ENCODE measurements at places on chromosomes 2 and 18.

- DNase-seq = no peak
Measured at GRCh38 chr2:189683348-189683747, 8.9 kb downstream of the ANKAR start.

GRCh38 chr2:24856791-24857211 lies 63.2 kb downstream of the ADCY3 start:
- DNase-seq = no peak

DNA sequence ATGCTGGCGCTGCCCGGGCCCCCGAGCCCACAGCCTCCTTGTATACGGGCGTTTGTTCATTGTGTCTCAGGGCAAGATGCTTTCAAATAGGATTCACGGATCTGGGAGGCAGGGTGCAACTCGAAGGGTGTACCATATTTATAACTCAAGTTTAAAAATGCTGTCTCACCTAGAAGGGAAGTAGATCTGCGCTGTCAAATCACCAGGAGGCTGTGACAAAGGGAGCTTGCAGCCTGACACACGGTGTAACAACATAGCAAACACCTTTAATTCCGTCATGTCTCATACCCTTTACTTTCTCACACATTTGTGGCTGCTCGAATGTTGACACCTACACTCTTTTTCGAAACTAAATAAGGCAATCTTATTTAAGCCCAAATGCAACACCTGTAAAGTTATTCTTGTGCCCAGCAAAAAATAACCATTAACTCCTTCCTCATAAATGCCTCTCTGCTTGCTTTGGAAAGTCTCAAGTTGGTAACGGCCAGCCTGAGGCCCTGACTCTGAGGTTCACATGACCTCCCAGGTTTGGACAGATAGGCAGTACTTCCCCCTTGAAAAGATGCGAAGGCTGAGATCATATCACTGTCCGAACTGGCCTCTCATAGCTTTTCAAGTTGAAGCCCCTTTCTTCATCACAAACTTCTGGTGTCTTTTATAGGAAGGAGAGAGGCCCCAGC lies 11.6 kb downstream of the ZEB2 start:
- DNase-seq = no peak

DNA sequence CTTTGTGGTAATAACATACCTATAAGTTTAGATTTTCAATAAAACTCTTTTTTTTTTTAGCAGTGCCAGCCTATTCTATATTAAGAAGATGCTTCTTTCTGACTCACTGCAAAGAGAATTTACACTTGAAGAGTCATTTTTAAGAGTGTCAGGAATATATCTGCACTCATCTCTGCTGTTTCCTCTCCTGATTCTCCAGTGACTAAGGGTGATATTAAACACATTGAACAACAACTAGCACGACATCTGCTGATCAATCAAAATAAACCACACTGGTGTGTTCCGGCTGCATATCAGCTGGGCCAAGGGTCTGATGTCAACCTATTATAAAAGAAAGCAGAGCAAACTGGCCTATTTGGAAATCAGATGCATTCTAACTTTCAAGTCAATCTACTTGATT lies 15.0 kb downstream of the RAB27B start:
- DNase-seq = no peak

DNA sequence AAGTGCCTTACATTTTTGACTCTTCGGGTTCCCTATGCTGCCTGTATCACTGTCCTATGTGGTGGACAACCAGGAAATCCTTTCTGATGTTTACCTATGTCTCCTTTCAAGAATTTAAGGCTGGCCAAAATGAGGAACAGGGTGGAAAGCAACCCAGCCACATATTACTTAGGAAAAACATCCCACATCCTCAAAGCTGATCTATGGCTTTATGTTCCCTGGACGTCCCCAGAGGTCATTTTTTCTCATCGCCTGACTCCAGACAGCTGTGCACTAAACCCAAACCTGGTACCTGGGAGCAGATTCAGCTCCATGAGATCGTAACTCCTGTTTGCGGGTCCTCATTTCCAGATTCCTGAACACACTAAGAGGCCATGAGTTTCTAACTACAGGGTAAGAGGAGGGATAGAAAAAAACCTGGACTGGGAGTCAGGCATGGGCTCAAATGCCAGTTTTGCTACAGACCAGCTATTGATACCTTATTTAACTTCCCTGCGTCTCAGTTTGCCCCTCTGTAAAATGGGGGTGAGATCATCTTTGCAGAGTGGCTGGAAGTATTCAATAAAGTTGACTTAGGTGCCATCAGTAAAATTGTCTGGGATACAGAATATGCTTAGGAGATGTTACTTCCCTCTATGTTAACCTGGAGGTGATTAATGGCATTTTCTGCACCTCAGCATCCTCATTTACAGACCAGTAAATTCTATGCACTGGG lies 70.8 kb downstream of the TNS1 start:
- DNase-seq = no peak

DNA sequence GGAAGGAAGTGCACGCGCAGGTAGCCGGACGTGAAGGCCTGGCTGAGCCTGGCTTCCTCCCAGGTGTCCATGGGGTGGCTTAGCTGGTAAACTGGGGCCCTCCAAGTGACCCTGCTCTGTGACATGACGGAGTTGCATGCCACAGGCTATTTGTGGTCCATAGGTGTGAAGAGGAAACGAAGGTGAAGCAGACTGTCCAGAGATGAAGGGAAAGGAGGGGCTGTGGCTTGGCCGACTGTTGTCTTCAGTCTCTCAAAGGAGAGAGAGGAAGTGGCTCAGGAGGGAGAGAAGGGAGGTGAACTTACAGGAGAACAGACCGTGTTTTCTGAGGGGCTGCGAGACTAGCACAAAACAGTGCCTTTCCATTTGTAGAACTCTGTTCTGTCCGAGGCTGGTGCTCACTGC lies 19.3 kb downstream of the INPP5D start:
- no peak for DNase-seq

GRCh38 chr2:207770602-207771404 lies 1.1 kb upstream of the FZD5 start:
- no peak for DNase-seq

DNA sequence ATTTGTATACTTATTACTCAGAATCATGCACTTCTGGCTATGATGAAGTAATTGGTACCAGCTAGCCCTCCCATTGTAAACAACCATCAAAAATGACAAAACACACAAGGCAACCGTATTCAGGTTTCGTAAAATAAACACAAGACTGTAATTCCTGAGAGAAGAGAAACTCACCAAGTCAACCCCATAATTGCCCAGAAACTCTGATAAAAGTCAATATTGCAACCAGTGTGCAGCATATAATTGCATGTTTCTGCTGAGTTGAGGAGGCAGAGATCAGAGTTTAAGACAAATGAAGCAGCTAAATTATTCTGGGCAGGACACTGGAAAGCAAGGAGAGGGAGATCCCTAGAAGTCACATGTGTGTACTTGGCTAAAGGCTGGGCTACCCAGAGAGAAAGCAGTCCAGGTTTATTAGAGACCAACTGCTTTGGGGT lies 90.3 kb downstream of the ROCK2 start:
- DNase-seq = no peak

DNA sequence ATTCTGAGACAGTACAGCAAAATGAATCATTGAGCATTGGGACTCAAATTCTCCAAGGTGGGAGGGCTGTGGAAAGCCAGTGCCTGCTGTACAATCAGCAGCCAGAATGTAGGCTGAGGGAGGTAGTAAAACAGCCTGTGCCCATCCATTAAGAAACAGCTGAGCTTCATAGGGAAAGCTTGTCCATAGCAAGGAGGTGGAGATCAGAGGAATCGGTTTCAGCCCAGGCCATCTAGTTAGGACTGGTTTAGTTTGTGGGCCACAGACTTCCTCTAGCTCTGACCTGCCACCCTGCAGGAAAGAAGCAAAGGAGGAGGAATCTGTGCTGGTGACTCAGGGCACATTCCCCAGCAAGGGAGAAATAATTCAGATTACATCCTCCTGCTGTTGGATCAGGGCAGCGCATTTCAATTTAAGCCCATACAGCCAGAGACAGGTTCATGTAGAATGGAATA lies 333.4 kb downstream of the SETBP1 start:
- no peak for DNase-seq

DNA sequence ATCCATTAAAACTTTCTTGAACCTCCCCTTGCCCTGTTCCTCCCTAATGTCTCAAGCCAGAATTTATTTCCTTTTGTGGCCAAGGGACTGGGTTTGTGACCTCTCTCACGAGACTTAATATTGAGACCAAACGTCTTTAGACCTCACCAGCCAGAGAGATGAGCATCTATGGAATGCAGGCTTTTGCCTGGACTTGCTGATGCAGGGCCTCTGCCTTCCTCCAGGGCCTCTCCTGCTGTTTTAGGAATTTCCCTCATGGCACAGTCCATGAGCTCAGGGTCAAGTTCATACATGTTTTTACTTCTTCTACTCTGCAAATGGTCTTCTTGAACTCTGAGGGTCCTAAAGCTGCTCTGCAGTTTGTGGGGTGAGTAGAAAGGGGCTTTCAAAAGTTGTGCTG lies 22.3 kb downstream of the IL1B start:
- no peak for DNase-seq

GRCh38 chr2:178523596-178524134 lies 43.4 kb downstream of the PLEKHA3 start:
- no peak for DNase-seq

All from NCI-H187 treated with DMSO at 0.1 percent for 48 hours (cell line).